ENCODE measurements at places on chromosomes 1 and 21.

- DNase-seq: peak; percentile 39
These were observed 21.1 kb downstream of the COQ8A start for GRCh38 chr1:226960944-226961765.

- DNase-seq: no peak
These were observed 8.6 kb upstream of the RAB29 start for GRCh38 chr1:205783904-205784303.

DNA sequence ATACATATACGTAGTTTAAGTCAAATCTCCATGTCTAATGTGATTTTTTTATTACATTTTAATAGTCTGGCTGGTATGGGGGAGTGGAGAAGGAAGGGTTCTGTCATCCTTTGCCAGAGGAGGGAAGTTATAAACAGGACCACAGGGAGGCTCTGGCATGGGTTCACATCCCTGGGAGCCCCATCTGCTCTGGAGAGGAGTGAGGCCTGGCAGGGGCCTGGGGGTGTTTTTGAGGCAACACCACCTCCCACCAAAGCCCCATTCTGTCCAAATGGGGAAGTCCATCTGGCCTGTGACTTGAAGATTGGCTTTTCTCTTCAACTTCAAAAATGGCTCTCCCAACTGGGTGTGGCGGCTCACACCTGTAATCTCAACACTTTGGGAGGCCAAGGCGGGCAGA, 15.8 kb downstream of the DISP3 start:
- no peak for DNase-seq

DNA sequence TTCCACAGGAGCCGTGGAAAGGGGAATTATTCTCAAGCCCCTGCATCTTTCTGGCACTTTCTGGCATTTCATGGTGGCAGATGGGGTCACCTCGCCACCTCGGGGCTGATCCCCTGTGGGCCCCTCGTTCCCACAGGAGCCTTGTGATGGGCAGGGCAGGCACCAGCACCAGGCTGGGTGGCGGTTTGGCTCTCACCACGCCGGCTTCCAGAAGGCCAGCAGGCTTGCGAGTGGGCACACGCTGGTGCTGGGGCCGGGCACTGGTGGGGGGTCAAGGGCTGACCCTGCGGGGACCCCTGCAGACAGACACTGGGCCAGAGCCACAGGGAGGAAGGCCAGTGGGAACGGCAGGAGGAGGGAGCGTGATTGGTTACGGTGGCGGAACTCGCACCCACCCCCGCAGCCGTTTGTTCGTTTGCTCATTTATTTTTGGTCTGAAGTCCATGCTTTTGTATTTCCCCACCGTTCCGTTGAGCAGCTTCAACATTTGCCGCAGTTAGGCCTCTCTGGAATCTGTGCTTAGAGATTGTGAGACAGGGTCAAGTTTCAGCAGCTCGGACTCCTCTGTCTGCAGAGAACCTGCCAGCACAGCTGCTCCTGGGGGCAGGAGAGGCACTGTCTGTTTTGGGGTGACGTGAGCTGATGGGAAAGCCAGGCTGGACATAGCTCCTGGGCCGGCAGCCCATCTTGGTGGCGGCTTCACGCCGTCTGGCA, 5.3 kb downstream of the COL18A1 start:
- DNase-seq: no peak

DNA sequence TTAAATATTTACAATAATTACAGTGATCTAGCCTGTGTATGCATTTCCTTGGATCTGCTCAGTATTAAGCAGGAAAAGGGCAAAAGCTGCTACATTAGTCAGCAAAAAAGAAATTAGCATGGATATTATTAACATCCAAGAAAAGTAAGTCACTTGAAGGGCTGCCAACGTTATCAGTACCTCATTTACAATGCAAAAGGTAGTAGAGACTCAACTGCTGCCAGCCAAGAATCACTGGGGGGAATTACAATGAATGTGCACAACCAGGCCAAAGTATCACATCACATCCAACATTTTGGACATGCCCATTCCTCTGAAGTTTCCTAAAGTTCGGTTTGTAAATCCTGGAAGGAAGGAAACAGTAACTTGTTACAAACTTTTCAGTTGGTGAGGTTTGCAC, 1.9 kb downstream of the CNN3 start:
- DNase-seq: no peak

- no peak for DNase-seq
These were observed 73.5 kb upstream of the RUNX3 start for GRCh38 chr1:25003457-25004190.

GRCh38 chr1:99277066-99277465, 12.8 kb downstream of the PLPPR4 start:
- no peak for DNase-seq

DNA sequence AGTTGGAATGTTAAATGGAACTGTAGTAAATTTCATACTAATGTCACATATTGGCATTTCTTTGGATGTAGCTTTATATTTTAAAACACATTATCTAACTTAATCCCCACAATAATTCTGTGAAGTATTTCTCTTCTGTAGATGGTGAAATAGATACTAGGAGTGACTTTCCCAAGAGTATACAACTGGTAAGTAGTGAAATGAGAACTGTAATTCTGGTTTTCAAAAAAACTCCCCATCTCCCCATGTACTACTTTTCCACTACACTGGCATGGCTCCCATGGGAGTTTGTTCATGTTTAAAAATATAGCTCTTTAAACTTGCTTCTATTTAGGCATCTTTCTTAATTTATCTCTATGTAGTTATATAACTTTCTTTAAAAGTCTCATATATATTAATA, 10.2 kb downstream of the CHML start:
- no peak for DNase-seq

DNA sequence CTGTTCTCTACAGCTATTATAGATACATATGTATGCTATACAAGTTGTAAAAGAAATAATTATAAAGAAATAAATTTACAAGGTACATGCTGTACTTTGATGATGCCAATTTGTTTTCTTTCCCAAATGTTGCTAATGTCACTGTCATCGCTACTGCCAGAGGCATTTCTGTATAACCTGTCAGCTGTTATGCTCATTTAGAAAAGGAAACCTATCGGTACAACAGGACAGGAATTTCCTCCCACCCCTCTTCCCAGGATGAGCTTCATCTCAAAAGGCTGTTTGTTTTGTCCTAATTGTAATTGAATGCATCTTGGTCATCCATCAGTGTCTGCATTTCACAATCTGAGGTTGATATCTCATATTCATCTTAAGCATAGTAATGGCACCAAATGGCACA, 975.7 kb downstream of the TTLL7 start:
- DNase-seq: no peak

GRCh38 chr21:16108561-16109075, 378.8 kb downstream of the USP25 start:
- no peak for DNase-seq

- no peak for DNase-seq
These were observed 991 bp downstream of the ANKRD35 start for GRCh38 chr1:145884675-145885074.

- no peak for DNase-seq
These were observed 372.8 kb downstream of the PTBP2 start for GRCh38 chr1:97094247-97094972.

DNA sequence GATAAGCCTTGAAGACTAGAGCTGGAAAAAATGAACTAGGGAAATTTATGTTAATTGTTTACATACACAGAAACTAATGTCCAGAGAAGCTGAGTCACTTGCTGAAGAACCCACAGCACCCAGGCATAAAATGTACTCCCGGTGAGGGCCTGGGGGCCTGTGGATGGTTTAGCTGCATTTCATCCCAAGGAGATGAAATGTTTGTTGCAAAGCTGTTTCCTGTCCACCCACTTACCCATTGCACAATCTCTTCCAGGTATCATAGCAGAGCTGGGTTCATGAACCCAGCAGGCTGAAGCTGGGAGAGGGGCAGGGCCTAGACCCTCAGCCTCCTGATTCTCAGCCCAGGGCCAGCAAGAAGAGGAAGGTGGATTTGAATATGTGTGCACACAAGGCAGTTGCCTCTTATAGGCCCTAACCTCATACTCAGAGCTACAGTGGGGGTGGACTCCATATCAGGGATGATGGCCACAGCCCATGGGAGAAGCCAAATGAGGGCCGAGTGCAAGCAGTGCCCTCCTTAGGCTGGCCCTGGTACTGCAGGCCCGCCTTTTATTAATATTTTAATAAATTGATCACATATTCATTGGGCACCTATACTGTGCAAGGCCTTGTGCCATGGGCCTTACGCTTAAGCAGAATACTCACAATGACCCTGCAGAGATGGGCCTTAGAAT, 110.8 kb downstream of the LACTBL1 start:
- no peak for DNase-seq

- DNase-seq: no peak
These were observed 54.6 kb upstream of the ECE1 start for GRCh38 chr1:21344750-21345443.

DNA sequence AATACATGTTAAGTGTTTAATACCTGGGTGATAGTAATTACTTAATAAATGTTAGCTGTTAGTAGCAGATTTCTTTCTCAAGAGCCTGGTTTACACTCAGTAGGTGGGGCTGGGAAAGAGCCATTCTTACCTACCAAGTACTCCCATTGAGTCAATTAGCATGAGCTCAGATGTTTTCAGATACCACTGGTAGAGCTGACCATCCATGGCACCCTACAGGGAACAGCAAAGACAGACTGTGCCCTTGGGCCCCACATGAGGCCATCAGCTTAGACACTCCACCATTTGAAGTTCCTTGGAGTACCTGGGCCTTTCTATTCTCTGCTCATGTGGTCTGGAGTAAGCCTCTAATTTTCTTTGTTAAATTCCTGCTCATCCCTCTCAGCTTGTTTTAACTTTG, 179.3 kb downstream of the CACNA1E start:
- no peak for DNase-seq

DNA sequence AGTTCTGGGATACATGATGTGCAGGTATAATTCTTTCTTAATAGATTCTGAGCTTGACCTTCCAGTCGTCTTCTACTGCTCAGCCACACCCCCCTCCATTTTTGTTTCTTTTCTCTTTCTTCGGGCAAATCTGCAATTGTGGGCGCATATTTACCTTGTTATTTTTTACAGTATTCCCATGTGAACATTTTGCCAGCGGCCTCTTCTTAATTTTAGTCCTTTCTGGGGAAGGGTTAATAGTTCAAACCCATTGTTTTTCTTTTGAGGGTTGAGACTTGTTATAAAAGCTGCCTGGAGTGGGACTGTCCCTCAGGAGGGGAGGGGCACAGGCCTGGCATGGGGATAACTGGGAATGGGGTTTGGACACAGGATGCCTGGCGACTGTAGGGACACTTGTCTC, 40.3 kb downstream of the PBX1 start:
- DNase-seq: no peak

DNA sequence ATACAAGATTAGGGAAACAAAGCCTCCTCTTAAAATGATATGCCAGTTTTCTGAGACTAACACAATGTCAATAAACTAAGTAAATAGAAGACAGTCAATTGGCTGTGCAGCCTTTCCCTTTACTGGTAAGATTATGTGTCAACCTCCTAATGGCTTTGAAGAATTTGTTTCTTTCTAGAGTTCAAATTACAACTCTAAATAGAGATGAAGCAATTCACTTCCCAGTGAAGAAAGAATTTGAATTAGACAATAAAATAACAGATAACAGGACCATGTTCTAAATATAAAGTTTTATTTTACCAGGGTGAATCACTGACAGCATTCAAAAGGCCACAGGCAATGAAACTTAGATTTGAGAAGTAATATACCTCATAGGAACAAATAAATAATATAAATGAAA, 680.3 kb downstream of the PLA2G4A start:
- no peak for DNase-seq

DNA sequence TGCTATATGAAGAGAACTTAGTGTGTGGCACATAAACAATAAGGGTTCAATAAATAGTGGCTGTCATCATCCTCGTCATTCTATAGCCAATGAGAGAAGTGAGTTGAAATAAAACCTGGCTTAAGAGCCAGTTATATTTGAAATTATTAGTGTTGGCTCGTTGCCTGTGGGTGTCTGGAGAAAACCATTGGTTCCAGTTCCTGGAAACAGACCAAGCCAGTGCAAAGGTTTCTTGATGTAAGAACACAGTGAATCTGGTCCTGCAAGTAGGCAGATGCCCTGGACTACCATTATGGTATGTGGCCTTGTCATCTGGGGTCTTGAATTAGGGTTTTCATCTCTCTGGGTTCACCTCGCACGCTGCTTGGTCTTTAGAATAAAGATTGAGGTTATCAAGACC, 43.3 kb downstream of the URB2 start:
- no peak for DNase-seq

DNA sequence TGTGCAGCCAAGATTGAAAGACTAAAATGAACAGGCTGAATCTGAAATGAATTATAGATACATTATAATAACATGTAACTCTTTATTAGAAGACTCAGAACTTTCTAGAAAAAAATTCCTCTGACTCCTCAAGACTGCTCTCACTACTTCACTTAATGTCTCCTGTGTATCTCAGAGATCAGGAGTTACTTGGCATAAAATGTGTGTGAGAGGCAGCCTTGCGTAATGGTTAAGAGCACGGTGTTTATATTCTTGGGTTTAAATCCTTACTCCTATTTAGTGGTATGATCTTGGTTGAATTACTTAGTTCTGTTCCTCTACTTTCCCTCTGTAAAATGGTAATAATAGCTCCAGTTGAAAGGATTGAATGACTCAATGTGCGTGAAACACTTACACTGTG, 634.9 kb downstream of the LTN1 start:
- no peak for DNase-seq

- DNase-seq: no peak
These were observed 8.4 kb downstream of the NCSTN start for GRCh38 chr1:160351629-160352028.

- DNase-seq: no peak
These were observed 21.2 kb upstream of the ADAM30 start for GRCh38 chr1:119917304-119918055.

DNA sequence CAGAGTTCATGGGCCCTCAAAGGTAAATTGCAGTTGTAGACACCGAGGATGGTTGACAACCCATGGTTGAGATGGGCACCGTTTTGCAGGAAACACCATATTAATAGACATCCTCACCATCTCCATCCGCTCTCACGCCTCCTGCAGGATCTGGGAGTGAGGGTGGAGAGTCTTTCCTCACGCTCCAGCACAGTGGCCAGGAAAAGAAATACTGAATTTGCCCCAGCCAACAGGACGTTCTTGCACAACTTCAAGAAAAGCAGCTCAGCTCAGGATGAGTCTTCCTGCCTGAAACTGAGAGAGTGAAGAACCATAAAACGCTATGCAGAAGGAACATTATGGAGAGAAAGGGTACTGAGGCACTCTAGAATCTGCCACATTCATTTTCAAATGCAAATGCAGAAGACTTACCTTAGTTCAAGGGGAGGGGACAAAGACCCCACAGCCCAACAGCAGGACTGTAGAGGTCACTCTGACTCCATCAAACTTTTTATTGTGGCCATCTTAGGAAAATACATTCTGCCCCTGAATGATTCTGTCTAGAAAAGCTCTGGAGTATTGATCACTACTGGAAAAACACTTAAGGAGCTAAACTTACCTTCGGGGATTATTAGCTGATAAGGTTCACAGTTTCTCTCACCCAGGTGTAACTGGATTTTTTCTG, 9.3 kb downstream of the SLAMF8 start:
- no peak for DNase-seq

GRCh38 chr1:67457247-67457646, 27.0 kb upstream of the SERBP1 start:
- no peak for DNase-seq

Measured in stimulated activated CD4-positive, alpha-beta T cell treated with anti-CD3 and anti-CD28 coated beads, Interleukin-15, amount 100 ng/mL, for 48 hours (primary cell).